ENCODE measurements at places on chromosomes 13 and 19. TPM values are rescaled to one million over a fixed set of nuclear protein-coding genes. Genes with fewer than 3 reads are reported as not detected.
A peak's percentile ranks its signal among the peaks of the same experiment; 100 is the strongest.

DNA sequence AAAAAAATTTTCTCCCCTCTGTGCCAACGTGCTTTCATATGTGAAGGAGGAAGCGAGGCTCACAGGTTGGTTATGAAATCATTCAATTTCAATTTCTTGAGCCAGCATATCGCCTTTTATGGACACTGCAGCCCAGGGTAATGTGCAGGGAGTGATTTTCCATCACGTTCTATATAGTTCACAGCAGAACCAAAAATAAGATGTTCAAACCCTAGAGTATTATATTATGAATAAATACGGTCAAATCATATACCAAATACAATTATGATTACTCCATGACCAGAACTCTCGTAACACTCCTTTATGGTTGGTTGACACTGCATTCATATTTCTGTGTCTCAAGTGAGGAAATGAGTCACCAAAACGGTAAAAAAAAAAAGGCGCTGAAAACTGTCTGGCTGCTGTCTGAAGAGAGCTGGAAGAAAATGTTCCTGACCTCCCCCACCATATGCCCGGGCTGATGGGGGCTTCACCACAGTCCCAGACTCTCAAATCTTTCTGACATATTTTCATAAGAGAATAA lies 75.8 kb upstream of the UBAC2 start:
- H3K4me3 ChIP-seq: peak overlapping the region; percentile 19
- H3K36me3 ChIP-seq: peaks cover 2% of the 10 kb centered on the region
- peak overlapping the region; percentile 31 for H3K27ac ChIP-seq
- H3K4me1 ChIP-seq: peaks cover 21% of the 10 kb centered on the region
- peaks cover 2% of the 10 kb centered on the region for H3K27me3 ChIP-seq
- DNase-seq: no peak

GRCh38 chr19:47309038-47309437 lies 623 bp upstream of the C5AR1 start:
- H3K27ac ChIP-seq: no peak overlapping the region
- H3K36me3 ChIP-seq: no peaks in the 10 kb centered on the region
- peaks cover 3% of the 10 kb centered on the region for H3K4me1 ChIP-seq
- DNase-seq: no peak
- H3K27me3 ChIP-seq: peaks cover 3% of the 10 kb centered on the region
- H3K4me3 ChIP-seq: no peak overlapping the region

DNA sequence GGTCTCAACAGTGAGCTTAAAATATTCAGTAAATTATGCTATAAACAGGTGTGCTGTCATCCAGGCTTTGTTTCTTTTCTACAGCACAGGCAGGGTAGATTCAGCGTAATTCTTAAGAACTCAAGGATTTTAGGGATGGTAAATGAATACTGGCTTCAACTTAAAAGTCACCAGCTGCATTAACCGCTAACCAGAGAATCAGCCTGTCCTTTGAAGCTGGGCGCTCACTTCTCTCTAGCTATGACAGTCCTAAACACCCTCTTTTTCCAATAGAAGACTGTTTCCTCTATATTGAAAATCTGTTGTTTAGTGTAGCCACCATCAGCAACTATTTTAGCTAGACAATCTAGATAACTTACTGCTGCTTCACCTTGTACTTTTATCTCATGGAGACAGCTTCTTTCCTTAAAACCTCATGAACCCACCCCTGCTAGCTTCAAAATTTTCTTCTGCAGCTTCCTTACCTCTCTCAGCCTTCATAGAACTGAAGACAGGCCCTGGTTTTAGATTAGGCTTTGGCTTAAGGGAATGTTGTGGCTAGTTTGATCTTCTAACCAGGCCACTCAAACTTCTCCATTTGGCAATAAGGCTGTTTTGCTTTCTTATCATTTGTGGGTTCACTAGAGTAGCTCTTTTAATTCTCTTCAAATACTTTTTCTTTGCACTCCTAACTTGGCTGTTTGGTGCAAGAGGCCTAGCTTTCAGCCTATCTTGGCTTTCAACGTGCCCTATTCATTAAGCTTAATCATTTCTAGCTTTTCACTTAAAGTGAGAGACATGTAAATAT lies 89.5 kb downstream of the USP12 start:
- H3K36me3 ChIP-seq: peaks cover 36% of the 10 kb centered on the region
- no peak overlapping the region for H3K4me3 ChIP-seq
- peaks cover 17% of the 10 kb centered on the region for H3K4me1 ChIP-seq
- no peak overlapping the region for H3K27ac ChIP-seq

GRCh38 chr13:105016266-105016665 lies 1519.2 kb downstream of the EFNB2 start:
- H3K27ac ChIP-seq: no peak overlapping the region
- no peaks in the 10 kb centered on the region for H3K4me1 ChIP-seq
- no peak overlapping the region for H3K4me3 ChIP-seq
- DNase-seq: no peak

- H3K4me3 ChIP-seq: peak overlapping the region; percentile 30
- peaks cover 39% of the 10 kb centered on the region for H3K36me3 ChIP-seq
- H3K27ac ChIP-seq: no peak overlapping the region
- DNase-seq: no peak
- peaks cover 32% of the 10 kb centered on the region for H3K4me1 ChIP-seq
Measured at GRCh38 chr19:10115392-10116084, 4.0 kb downstream of the P2RY11 start.

GRCh38 chr19:35902870-35903475 lies 644 bp downstream of the HCST start:
- H3K4me1 ChIP-seq: peaks cover 35% of the 10 kb centered on the region
- no peak for DNase-seq
- peak overlapping the region; percentile 90 for H3K27ac ChIP-seq
- H3K4me3 ChIP-seq: peak overlapping the region; percentile 88
- no peaks in the 10 kb centered on the region for H3K27me3 ChIP-seq
- peaks cover 9% of the 10 kb centered on the region for H3K36me3 ChIP-seq

Gene DIRAS1
- total RNA-seq: not detected

Gene CCDC124
- total RNA-seq: 122 TPM

DNA sequence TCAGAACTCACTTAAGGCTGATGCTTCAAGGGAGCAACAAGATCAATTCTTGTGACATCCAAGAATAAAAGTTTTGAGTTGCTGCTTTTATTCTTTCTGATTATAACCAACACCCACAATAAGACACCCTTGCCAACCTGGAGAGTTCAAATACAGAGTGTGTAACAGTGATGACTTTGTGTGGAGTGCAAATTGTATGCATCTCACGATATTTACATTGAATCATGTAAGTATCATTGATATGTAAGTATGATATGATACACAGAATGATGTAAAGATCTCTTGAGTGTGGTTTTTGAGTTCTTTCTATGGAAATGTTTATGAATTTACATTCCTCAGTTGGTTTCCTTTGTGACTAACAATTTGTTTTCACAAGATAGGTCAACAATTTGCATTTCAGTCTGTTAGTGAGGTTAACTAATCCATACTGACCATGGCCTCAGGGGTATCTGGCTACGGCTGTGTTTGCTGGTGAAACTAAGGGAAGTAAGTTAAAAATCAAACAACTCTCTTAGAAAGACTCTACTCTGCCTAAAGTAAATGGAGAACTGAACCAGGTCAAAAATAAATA lies 12.4 kb downstream of the LHFPL6 start:
- H3K4me3 ChIP-seq: no peak overlapping the region
- H3K27me3 ChIP-seq: peaks cover 4% of the 10 kb centered on the region
- no peak for DNase-seq
- H3K36me3 ChIP-seq: no peaks in the 10 kb centered on the region
- no peak overlapping the region for H3K27ac ChIP-seq

DNA sequence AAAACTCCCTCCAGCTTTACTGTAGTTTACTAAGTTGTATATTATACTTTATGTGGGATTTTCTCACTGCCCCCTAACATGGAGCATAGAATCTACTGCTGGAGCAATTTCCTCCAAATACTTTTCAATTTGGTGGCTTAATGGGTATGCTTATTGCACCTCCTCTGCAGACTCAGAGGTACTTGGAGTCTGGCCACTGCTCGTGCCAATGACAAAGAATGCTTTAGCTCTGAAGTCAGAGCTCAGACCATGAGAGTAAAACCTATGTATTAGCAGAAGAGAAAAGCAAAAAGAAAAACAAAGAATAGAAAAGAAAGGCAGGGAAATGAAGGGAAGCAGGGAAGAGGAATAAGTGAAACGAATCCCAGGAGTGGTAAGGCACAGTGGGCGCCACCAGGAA lies 71.9 kb downstream of the SUCLA2 start:
- H3K4me3 ChIP-seq: no peak overlapping the region
- H3K36me3 ChIP-seq: no peaks in the 10 kb centered on the region
- H3K27ac ChIP-seq: no peak overlapping the region
- no peak for DNase-seq

DNA sequence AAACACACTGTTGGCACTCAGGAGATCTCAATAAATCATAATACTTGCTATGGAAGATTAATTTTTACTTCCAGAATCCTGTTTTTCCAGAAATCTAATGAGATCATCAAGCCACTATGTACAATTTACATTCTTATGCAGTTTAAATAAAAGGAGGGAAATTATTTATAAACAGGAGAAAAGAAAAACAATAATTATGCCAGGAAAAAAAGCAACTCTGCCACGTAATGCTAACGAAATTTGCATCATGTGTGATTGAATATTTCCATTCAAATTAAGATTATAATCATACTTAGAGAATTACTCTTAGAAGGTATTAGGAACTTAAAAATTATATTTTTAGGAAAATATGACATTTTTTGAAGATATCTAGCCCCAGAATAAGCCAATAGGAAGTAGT lies 13.0 kb downstream of the FAM124A start:
- H3K4me1 ChIP-seq: peaks cover 7% of the 10 kb centered on the region
- no peak overlapping the region for H3K4me3 ChIP-seq
- H3K36me3 ChIP-seq: no peaks in the 10 kb centered on the region
- H3K27ac ChIP-seq: no peak overlapping the region
- peaks cover 22% of the 10 kb centered on the region for H3K27me3 ChIP-seq
- DNase-seq: no peak

DNA sequence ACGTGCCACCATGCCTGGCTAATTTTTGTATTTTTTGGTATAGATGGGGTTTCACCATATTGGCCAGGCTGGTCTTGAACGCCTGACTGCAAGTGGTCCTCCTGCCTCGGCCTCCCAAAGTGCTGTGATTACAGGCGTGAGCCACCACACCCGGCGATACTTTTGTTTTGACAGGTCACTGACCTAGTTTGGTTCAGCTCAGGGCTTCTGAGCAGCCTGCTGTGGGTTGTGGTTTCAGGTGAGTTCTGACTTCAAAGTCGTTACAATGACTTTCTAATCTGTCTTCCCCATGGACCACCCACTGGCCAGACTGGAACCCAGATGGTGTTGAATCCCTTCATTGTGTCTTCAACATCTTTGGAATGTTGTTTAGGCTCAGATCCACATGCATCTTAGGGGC lies 73.8 kb downstream of the TRPM4 start:
- H3K27ac ChIP-seq: no peak overlapping the region
- peaks cover 9% of the 10 kb centered on the region for H3K4me1 ChIP-seq
- DNase-seq: no peak
- no peak overlapping the region for H3K4me3 ChIP-seq
- H3K27me3 ChIP-seq: peaks cover 10% of the 10 kb centered on the region
- H3K36me3 ChIP-seq: no peaks in the 10 kb centered on the region

GRCh38 chr19:51251468-51251820 lies 564 bp downstream of the SIGLECL1 start:
- H3K27me3 ChIP-seq: no peaks in the 10 kb centered on the region
- no peak overlapping the region for H3K4me3 ChIP-seq
- no peak overlapping the region for H3K27ac ChIP-seq
- DNase-seq: no peak
- peaks cover 1% of the 10 kb centered on the region for H3K36me3 ChIP-seq

DNA sequence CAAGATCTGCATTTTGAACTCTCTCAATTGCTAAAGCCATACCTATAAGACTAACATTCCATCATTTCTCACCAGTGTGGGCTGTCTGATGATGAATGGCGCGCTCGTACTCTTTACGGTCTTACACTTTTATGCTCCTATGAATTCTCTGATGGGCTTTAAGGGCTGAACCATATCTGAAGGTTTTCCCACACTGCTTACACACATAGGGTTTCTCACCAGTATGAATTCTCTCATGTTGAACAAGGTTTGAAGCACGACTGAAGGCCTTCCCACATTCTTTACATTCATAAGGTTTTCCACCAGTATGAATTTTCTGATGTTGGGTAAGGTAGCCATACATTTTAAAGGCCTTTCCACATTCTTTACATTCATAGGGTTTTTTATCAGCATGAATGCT lies 18.8 kb upstream of the ZNF607 start:
- no peak overlapping the region for H3K4me3 ChIP-seq
- H3K27me3 ChIP-seq: no peaks in the 10 kb centered on the region
- no peak for DNase-seq
- H3K27ac ChIP-seq: no peak overlapping the region
- peaks cover 16% of the 10 kb centered on the region for H3K36me3 ChIP-seq

DNA sequence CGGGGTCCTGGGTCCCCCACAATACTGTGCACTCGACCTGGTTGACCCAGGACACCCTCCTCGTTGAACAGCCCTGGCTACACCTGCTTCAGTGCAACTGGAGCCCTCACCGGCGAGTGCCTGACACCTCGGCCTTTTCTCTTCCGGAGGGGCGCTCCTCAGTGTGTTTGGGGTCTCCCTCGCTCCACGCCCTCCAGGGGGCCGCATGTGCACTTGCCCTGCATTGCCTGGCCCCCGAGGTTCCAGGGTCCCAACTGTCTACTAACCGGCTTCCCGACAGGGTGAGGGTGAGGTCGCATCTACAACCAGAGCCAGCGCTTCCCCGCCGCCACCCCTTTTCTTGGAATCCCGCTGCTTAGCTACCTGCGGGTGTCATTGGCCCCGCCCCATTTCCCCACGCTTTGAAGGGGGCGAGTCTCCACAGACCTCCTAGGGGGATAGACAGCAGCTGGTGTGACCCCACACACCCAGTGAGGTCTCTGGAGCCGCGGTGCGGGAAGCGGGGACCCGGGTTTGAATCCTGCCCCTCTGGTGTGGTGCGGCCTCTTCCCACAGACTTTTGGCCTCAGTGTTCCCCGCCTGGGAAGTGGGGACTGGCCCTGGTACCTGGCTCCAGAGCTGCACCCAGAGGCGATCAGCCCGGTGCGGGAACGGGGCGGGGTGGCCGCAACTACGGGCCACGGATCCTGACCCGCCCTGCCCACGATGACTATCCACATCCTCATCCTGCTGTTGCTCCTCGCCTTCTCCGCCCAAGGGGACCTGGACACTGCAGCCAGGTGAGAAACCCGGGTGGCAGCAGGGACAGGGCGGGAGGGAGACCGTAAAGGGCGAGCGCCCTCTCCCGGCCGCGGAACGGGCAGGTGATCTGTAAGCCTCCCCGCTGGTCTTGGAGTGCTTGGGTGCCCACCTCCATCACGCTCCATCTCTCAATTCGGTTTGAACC lies at the start of gene ADM5:
Gene ADM5 (plus strand): TSS at position 462 of the 946 bp plus-strand sequence. CDS start 244 bp downstream, at position 706.
- peak within 1 kb of the TSS; percentile 5 for H3K4me3 ChIP-seq
- H3K4me1 ChIP-seq: peaks cover 19% of the 10 kb centered on the region
- peaks cover 14% of the 10 kb centered on the region for H3K27me3 ChIP-seq
- DNase-seq: no peak
- H3K36me3 ChIP-seq: peaks cover 26% of the 10 kb centered on the region
- peak within 1 kb of the TSS; percentile 70 for H3K27ac ChIP-seq

Gene FXYD3
- not detected for total RNA-seq

Gene ZNF69
- total RNA-seq: 0.29 TPM

GRCh38 chr19:35559281-35559659 lies 4.2 kb downstream of the ATP4A start:
- no peaks in the 10 kb centered on the region for H3K4me1 ChIP-seq
- no peak overlapping the region for H3K4me3 ChIP-seq
- no peaks in the 10 kb centered on the region for H3K36me3 ChIP-seq
- H3K27me3 ChIP-seq: peaks cover 27% of the 10 kb centered on the region
- H3K27ac ChIP-seq: no peak overlapping the region

All from activated T-helper 1 cell treated with anti-CD3 and anti-CD28 coated beads, Interleukin-12 subunit alpha, Interleukin-12 subunit beta, Interleukin-2, Interleukin-4 antibody, amounts not matched to agents 30 ng/mL and 10 ng/mL and 1 ng/mL, durations not matched to agents 14 hours and 24 hours and 36 hours (primary cell).